ENCODE measurements at places on chromosomes 13 and 19.

DNA sequence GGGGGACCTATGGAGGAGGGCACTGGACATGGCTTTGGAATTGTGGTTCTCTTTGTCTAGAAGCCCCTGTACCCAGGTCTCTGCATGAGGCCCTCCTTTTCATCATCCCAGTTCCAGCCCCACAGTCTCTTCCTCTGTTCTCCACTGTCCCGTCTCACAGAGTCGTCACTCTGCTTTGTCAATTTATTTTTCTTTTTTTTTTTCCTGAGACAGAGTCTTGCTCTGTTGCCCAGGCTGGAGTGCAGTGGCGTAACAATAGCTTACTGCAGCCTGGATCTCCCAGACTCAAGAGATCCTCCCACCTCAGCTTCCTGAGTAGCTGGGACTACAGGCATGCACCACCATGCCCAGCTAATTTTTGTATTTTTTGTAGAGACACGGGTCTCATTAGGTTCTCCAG is 619 bp upstream of the EXOC3L2 start:
- no peak for DNase-seq

DNA sequence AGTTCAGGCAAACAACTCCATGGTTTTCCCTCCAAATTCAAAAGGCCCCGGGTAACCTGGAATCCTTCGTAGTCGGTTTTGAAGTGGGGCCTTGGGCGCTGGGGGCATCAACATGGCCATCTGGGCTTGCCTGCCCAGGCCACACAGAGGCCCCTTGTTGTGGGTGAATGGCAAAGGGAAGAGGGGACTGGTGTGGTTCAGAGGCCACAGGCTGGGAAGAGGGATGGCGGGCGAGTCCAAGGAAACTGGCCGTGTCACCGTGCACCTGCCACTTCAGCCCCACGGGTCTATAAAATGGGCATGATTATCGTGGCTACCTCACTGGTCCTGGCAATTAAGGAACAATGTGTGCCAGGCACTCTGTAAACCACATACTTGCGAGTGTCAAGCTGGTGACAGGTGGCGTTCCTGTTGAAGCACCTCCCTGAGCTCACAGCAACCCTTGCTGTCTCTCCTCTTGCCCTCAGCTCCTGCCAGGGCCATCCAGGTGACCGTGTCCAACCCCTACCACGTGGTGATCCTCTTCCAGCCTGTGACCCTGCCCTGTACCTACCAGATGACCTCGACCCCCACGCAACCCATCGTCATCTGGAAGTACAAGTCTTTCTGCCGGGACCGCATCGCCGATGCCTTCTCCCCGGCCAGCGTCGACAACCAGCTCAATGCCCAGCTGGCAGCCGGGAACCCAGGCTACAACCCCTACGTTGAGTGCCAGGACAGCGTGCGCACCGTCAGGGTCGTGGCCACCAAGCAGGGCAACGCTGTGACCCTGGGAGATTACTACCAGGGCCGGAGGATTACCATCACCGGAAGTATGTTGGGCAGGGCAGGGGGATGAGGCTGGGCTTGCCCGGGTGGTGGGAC is 1.3 kb downstream of the LSR start:
- DNase-seq: no peak

DNA sequence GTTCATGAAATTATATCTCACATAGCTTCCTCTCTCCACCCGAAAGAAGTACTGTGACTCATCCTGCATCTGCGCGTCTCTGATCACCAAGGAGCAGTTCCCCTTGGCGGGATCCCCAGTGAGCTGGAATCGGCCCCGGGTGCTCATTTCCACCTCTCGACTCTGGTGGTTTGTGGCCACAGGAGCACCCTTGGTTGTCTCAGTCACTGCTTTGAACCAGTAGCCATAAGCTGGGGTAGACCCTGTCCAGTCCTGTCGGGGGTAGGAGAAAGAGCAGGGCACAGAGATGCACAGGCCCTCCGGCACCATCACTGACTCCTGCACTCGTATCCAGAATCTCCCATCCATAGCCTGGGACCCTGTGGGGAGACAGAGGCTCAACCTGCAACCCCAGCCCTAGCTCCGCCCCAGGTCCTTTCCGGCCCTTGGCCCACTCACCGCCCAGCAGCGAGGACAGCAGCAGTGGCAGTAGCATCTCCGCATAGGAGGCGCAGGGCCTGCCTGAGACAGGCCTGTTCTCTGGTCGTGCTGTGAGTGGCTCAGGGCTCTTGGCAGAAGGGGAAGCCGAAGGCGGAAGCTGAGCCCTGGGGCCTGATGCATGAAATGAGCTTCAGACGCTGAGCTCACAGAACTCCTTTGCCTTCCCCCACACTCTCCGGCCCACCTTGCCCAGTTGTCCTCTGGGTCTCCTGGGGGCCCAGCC is at the start of gene SIGLEC10:
Gene SIGLEC10 (minus strand): TSS at position 536 of the 703 bp plus-strand sequence. CDS start 61 bp downstream, at position 475.
- no peak for DNase-seq

DNA sequence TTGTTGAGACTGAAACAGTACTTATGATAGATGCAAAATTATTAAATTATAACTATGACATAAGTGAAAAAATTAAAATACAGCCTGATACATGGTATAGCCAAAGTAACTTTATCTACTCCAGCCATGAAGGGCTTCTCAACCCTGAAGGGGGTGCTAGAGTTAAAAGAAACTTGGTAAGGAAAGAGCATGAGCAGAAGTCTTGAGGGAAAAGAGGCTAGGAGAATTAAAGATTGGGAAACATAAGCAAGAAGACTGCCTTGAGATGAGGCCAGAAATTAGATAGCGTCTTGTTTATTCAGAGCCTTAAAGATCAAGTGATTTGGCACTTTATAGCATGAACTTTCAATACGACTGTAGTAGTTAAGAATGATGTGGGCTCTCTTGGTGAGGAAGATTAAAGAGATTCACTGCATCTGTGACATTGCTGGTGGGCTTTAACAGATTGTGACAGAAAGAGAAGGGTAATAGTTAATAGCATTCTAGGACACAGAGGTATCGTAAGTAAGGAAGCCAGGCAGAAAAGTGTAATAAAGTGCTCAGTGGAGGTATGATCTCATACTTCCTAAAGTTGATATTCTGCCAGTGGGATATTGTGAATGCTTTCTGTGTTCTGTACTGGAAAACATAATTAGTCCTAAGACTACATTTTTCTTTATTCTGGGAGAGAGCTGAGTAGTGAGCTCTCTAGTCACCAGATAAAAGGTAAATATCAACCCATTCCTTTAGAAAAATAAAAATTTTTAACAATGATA is 385.4 kb upstream of the PRR20A start:
- no peak for DNase-seq

DNA sequence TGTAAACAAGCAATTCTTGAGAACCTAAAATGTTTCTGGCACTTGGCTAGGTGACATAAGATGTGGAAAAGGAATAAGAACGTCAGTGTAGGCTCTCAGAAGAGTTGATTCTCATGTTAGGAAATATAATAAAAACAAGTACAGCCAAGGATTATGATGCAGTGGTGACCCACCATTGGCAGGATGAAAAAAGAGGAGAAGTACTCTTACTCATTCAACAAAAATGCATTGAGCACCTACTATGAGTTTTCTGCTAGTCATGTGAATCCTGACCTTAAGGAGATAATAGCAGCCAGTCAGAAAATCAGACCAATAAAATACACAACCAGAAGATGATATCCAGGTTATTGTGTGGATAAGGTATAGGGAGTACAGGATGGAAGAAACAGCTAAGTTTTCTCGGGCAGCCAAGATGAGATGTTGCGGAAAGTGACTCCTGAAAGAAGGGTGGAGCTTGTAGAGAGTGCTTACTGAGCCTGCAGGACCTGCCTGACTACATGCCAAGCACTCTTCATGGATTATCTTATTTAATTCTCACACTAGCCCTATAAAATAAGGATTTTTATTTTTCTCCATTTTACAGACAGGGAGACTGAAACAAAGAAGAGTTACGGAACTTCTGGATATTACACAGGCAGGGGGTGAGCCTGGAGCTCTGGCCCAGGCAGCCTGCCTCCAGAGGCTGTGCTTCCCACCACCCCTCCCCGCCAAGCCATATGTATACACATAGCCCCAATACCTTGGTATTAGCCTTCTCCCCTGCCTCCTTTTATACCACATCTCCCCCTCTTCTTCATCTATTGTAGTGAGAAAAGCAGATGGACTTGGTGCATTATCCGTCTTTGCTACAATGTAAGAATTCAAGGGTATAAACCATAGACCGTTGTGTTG is 58.0 kb downstream of the TGDS start:
- DNase-seq: no peak

- no peak for DNase-seq
These were observed 365.1 kb downstream of the DNAJC15 start for GRCh38 chr13:43388282-43389034.

- DNase-seq: no peak
These were observed 5.5 kb upstream of the ERVV-1 start for GRCh38 chr19:53008061-53008778.

DNA sequence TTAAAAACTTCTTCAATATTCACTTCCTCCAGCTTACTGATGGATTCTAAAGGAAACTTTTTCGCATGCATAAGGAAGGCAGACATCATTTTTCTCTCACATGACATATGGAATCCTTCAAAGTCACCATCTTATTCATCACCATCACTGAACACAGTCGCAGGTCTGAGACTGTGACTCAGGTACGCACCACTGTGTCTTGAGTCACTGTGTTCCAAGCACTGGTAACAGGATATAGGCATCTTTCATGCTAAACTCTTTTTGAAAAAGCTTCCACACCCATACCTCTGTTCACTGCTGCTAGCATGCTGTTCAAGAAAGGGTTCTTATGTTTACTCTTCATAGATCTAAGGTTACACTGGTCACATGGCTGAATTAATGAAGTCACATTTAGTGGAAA is 67.0 kb upstream of the SIAH3 start:
- no peak for DNase-seq

DNA sequence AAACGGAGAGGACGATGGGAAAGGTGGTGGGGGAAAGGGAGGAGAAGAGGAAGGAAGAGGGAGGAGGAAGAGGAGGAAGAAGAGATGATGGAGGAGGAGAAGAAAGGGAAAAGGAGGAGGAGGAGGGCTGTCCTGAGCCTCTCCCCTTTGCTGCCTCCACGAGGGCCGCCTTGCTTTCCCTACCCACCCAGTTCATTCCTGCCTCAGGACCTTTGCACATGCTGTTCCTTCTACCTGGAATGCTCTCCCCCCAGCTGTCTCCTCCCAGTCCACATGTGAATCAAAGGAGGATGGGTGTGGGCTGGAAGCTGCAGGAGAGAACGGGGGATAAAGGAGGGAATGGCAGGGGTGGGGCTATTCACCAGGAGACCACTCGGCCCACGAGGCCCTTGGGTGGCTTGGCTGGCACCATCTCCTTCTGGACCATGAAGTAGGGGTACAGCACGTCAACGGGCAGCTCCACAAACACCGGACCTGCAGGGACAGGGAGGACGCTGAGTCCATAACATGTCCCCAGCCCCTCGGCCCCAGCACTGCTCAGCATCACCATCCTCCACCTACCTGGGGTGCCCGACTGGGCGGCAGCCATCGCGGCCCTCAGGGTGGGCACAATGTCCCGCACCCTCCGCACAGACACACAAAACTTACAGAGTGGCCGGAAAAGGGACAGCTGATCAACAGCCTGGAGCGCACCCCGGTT is 15.3 kb downstream of the SYDE1 start:
- no peak for DNase-seq

- no peak for DNase-seq
These were observed 121.8 kb downstream of the STOML3 start for GRCh38 chr13:38868870-38869269.

- no peak for DNase-seq
These were observed 184.2 kb downstream of the SUCLA2 start for GRCh38 chr13:47816831-47817230.

GRCh38 chr13:103516015-103516795 is 450.0 kb upstream of the SLC10A2 start:
- DNase-seq: no peak

- no peak for DNase-seq
These were observed 47.2 kb downstream of the TM9SF2 start for GRCh38 chr13:99548448-99548847.

DNA sequence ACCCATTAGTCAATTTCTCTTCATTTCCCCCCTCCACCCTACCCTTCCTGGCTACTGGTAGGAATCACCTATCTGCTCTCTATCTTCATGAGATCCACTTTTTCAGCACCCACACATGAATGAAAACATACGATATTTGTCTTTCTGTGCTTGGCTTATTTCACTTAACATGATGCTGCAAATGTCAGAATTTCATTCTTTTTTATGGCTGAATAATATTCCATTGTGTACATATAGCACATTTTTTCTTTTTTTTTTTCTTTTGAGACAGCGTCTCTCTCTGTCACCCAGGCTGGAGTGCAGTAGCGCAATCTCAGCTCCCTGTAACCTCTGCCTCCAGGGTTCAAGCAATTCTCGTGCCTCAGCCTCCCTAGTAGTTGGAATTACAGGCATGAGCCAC is 9.9 kb upstream of the CALM3 start:
- DNase-seq: no peak

GRCh38 chr13:46759846-46760245 is 37.1 kb downstream of the ESD start:
- no peak for DNase-seq

- DNase-seq: no peak
These were observed 162.1 kb downstream of the ZIC5 start for GRCh38 chr13:99809496-99809895.

DNA sequence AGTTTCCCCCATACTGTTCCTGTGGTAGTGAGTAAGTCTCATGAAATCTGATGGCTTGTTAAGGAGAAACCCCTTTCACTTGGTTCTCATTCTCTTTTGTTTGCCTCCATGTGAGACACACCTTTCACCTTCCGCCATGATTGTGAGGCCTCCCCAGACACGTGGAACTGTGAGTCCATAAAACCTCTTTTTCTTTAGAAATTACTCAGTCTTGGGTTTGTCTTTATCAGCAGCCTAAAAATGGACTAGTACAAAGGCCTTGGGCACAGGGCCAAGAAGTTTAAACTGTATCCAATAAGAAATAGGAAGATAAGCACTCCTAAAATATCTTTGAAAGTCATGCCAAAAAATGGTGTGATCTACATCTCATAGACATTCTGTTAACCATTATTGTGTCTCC is 176.9 kb downstream of the TBC1D4 start:
- no peak for DNase-seq

- no peak for DNase-seq
These were observed 1339.4 kb downstream of the EFNB2 start for GRCh38 chr13:105196052-105196451.

- no peak for DNase-seq
These were observed 9.0 kb downstream of the MIER2 start for GRCh38 chr19:335486-336066.

DNA sequence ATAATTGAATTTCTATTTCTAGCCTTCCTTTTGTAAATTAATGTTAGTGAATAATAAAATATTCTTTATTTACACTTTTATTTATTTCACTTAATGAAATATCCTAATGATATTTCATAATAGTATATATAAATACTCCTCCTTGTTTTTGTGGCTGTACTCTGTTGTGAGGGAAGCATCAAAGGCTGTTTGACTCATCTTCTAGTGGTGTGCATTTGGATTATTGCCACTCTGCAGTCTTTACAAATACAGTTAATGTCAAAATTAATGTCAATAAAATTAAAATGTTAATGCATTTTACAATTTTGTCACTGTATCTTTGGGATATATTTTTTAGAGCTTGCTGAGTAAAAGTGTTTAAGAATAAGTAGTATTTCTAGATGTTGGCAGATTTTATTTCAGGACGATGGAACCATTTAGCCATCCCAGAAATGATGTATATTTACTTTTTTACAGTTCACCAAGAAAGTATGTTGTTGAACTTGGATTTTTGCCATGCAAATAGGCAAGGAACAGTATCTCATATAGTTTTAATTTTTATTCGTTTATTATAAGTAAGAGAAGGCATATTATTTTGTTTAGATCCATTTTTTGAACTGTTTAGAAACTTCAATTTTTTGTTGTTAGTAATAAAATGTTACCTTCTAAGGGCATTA is 281.2 kb upstream of the SLITRK6 start:
- DNase-seq: no peak

- no peak for DNase-seq
These were observed 395.9 kb downstream of the KCNRG start for GRCh38 chr13:50410921-50411746.

Measured in hematopoietic multipotent progenitor cell treated with erythropoietin and hydrocortisone succinate and interleukin-3 and kit ligand, for 15 days (in vitro differentiated cells).